ENCODE measurements at places on chromosomes 6 and 20.
A peak's percentile ranks its signal among the peaks of the same experiment; 100 is the strongest.

DNA sequence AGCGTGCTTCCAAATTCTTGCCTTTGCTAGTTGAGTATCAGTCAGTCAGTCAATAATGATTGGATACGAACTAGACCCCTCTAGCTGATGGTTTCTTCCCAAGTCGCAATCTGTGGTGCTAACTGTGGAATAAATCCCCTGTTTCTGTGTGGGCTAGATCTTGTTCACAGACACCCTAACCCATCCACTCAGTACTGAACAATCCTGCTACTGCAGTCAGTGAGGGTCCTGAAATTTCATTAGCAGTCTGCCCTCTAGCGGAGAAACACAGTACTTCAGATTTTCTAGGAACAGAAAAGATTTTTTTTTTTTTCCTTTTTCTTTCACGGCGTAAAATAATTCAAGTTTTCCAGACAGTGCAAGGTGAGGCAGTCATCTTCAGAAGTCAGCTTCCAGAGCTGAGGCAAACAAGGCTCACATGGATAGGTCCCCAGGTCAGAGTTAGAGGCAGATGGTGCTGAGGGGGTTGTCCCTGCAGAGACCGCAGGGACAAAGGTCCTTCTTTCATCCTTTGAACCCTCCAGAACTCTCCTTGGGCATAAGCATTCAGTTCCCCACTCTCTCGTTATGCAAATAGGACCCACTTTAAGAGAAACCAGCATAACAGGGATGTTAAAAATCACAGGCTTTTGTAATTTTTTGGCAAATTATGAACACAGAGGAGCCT, 119.6 kb downstream of the SCML4 start:
- DNase-seq = peak; percentile 50

DNA sequence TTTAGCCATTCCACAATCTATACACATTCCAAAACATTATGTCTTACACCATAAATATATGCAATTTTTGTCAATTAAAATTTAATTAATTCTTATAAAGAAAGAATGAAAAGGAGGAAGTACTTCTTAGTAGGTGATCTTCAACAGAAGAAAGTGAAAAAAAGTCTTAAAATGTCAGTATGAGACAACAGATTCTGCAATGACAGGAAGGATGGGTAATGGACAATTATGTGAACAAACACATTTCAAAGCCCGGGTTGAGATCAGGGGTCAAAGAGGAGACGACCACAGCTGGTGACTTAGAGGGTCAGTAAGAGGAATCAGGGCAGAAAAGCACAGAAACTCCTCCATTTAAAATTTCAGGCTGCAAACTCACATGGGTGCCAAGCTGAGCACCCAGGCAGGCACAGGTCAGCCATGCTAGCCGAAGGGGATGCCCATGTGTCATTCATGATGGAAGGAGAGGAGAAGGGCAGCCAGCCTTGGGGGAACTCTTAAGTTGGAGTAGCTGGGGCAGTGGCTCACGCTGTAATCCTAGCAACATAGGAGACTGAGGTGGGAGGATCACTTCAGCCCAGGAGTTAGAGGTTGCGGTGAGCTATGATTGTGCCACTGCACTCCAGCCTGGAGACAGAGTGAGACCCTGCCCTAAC, 11.0 kb downstream of the VSX1 start:
- no peak for DNase-seq

GRCh38 chr6:43707767-43708166, 20.2 kb upstream of the MRPS18A start:
- no peak for DNase-seq

- DNase-seq = no peak
Observed at GRCh38 chr6:20085817-20086216, 126.5 kb downstream of the MBOAT1 start.

DNA sequence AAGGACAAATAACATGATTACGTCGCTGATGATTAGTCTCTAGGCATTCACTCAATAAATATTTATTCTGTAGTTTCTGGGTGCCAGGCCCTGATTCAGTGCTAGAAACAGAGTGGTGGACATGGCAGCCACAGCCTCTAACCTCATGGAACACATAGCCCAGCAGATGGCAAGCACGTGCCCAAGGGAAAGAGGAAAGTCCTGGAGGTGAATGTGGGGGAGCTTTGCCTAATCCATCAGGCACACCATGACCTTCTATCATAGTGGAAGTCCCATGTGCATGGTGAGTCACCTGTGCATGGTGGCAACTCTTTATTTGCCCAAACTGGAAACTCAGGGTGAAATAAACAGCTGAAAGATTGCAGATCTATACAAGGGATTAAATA, 143.0 kb upstream of the TNFAIP3 start:
- DNase-seq = no peak

GRCh38 chr6:123323452-123324329, 313.1 kb downstream of the TRDN start:
- peak; percentile 43 for DNase-seq

- no peak for DNase-seq
Observed at GRCh38 chr6:72374857-72375256, 247.0 kb upstream of the KCNQ5 start.

DNA sequence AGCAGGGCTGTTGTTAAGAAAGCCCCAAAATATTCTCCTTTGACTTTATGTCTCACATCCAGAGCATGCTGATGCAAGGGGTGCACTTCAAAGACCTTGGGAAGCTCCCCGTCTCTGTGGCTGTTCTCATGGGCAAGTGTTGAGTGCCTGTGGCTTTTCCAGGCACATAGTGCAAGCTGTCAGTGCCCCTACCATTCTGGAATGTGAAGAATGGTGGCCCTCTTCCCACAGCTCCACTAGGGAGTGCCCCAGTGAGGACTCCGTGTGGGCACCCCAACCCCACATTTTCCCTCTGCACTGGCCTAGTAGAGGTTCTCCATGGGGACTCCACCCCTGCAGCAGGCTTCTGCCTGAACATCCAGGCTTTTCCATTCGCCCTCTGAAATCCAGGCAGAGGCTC, 673.7 kb downstream of the HTR1B start:
- no peak for DNase-seq

- DNase-seq = peak; percentile 37
Observed at GRCh38 chr6:134636186-134636799, 313.6 kb downstream of the ALDH8A1 start.

DNA sequence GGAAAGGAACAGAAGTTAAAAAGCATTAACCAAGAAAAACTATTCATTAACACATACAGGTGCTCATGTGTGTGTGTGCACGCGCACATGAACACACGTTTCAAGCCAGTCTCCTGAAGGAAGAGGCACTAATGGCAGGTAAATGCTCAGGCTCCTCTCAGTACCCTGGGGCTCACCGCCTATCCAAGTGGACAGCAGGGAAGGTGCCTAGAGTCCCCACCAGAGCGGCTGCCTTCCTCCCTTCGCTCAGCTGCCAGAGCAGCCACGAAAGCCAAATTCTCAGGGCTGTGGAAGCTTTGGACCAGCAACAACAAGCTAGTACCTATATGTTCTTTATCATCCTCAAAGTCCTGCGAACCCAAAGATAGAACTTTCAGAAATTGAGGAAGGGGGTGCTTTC, 42.6 kb downstream of the PLCG1 start:
- peak; percentile 48 for DNase-seq

- no peak for DNase-seq
Observed at GRCh38 chr6:17482711-17483110, 89.3 kb downstream of the CAP2 start.

- no peak for DNase-seq
Observed at GRCh38 chr6:143823548-143823947, 19.6 kb upstream of the LTV1 start.

- no peak for DNase-seq
Observed at GRCh38 chr6:12890171-12890790, 173.7 kb downstream of the PHACTR1 start.

DNA sequence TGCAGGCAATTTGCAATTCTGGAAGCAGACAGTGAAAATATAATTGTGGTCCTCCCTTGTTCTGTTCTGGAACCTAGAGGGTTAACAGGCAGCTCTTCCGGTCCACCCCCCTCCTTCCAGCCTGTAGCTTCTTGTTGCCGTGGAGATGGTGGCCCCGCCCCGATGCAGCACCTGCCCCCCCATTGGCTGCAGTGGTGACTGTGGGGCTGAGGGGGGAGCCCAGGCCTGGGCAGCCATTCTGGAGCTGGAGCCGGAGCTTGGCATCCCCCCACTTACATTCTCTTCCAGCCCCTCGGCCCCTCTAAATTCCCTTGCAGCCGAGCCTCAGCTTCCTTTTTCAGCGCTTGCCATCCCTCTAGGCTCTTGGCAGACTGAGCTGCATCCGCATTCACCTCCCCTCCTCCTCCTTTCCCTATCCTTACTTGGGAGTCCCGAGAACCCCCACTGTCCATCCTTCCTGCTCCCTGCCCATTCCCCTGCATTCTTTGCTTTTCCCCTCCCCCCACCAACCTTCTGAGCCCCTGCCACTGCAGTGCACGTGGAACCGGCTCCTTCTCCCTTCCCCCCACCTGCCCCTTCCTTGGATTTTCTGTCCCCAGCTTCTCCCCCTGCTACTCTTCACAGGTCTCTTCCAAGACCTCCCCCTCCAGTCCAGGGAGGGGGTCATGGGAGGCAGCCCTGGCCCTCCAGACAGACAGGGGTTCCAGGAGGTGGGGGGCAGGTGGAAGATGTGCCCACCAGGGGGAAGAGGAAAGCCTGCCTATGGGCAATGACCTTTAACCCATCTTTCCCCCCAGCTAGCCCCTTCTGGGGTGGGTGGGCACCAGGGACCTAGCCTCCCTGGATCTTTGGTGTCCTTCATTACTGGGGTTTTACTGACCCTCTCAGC, 11.4 kb downstream of the SYNGAP1 start:
- peak; percentile 79 for DNase-seq

DNA sequence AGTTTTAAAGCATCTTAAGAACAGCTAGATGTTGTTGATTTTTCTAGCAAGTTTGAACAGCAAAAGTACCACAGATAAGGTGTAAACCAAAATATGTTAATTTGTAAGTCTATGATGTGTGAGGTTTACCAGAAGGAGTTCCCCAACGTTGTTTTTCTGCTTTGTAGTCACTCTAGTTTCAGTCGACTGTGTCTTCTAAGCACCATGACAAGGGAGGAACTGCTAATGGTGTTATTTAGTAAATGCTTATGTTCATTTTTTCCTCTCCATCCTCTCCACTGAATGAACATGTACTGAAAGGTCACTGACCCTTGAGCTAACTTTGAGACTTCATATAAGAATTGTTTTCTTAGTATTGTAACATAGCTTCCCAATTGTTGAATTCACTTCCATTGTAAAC, 3.0 kb downstream of the ENPP3 start:
- DNase-seq = no peak

DNA sequence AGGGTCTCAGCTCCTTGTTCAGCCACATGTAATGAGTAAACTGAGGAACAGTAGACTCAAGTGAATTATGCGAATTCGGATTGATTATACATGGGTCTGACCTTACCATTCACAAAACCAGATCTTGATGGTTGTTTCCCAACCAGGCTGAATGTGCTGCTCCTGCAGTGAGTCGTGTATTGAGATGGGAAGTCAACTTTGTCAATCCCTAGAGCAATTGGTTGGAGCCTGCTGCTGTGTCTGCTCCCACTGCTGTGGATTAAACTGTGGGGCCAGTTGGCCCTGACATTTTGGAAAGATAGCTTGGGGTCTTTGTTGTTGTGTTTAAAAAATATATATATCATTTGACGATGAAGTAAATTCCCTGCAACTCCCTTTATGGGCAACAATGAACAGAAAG, 23.9 kb downstream of the FAM50B start:
- DNase-seq = no peak

DNA sequence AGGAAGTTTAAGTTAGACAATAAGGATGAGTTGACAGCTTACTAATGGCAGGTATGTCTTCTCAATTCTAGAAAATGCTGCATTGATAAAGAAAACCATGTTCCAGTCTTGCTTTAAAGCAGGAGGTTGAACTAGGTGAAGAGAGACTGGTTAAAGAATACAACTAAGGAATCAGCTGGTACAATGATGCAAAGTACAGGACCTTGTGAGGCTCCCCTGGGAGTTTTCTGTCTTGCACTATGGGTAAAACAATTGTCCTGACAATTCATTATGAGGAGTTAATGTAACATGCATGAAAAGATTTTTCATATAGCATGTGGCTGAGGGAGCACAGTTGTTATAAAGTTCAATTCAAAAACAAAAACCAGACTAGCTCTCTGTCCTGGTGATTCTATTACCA, 157.2 kb downstream of the BMP2 start:
- DNase-seq = no peak

GRCh38 chr6:118768441-118768840, 117.0 kb upstream of the CEP85L start:
- no peak for DNase-seq

DNA sequence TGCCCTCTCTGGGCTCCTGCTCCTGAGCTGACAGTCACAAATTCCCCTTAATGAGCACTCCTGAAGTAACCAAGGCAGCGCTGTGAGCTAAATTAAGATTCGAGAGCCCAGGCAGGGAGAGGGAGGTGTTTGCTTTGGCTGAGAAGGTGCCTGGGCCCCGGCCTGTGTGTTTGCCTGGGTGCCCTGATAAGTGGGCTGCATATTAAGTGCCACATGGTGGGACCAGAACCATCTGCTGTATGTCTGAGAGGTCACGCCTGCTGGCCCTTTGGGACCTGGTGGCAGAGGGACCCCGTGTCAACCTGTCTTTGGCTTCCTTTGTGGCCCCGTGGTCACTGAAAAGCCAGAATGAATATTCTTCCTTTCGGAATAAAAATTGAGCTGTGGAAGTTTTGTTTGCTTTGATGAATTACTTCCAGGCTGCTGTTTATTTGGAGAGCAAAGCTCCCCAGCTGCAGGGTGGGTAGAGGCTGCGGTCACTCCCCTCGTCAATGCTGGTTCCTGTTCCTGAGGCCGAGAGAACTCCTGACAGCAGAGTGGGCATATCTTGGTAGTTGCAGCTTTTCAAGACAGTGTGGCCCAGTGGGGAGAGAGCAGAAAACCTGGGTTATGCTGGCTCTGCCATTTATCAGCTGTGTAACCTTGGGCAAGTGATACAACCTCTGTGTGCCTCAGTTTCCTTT, 17.5 kb upstream of the KCNK16 start:
- DNase-seq = no peak

GRCh38 chr20:38001173-38001875, 31.9 kb downstream of the TTI1 start:
- no peak for DNase-seq

GRCh38 chr20:13717631-13718044, 67.1 kb downstream of the ESF1 start:
- DNase-seq = no peak

- no peak for DNase-seq
Observed at GRCh38 chr6:126738146-126738545, 380.3 kb upstream of the RSPO3 start.

GRCh38 chr6:3820563-3820962, 28.6 kb upstream of the FAM50B start:
- DNase-seq = no peak

- DNase-seq = no peak
Observed at GRCh38 chr6:53983301-53983700, 127.9 kb upstream of the MLIP start.
